Kidney tubule cell (primary cell): ENCODE measurements at places on chromosomes 6 and 20.

DNA sequence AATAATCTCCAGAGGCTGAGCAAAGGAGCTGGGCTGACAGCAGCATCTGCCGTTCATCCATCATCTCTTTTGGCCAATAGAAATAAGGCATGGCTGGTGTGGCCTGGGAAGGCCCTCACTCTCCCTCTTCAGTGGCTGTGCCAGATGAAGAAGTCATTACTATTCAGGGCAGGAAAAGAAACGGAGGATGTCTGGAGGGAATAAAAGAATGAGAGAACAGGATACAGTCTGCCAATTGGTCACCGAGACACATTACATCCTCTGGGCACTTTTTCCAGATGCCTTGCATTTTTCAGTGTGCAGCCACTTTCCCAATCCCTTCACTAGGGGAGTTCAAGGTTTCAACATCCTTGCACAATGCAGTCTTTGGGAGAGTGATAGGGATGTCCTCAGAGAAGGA, 32.2 kb upstream of the VGLL2 start:
- DNase-seq = no peak

- no peak for DNase-seq
Observed at GRCh38 chr6:100612094-100612493, 147.4 kb upstream of the SIM1 start.

- DNase-seq = no peak
Observed at GRCh38 chr20:54608943-54609342, 133.6 kb downstream of the DOK5 start.

DNA sequence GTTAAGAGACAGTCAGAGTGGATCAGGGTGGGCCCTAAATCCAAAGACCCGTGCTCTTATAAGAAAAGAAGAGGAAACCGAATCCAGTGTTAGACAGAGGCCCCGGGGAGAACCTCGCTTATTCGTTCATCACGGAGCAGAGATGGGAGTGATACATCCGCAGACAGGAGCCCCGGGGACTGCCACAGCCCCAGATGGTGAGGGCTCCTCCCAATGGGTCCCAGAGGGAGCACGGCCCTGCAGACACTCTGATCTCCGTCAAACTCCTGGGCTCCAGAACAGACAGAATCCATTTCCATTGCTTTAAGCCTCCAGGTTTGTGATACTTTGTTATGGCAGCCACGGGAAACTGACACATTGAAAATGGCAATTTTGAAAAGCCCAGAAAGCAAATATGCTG, 47.0 kb downstream of the CDH4 start:
- no peak for DNase-seq

GRCh38 chr20:57398231-57398821, 7.1 kb downstream of the RBM38 start:
- DNase-seq = no peak

DNA sequence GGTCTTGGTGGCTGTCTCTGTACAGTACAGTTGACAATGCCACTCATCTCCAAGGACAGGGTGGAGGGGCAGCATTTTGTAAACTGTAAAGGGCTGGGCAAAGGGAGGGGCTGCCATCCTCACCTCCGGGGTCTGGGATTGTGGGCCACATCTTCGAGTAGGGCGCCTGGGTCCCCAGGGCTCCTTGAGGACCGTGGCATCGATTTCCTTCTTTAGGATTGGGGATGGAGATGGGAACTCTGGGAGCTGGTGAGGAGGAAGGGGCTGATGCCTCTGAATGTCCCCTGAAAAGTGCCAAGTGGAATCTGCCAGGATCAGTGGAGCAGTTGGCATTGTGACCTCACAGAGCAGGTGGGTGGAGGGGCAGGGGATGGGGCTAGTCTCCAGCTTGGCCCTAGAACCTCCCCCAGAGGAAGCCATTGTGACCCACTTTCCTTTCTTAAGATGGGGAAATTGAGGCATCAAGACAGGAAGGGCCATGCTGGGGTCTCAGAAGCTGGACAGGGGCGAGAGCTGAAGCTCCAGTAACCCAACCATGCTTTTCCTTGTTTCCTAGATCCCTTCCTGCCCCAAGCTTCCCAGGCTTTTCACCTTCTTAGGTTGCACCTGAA, at the start of gene SUN5:
Gene SUN5 (minus strand): TSS at position 293 of the 611 bp plus-strand sequence. CDS start 93 bp downstream, at position 200.
- no peak for DNase-seq

DNA sequence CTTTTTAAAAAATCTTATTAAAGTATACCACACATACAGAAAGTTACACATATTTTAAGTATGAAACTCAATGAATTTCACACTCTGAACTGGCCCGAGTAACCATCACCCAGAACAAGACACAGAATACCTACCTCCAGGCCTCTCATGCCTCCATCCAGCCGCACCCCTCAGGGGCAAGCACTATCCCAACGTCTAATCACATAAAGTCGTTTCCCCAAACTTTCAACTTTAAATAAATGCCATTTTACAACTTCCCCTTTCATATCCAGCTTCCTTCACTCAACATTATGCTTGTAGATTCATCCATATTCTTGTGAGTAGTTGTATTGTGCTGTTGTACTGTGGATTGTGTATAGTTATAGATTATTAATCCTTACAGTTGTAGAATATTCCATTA, 539.1 kb downstream of the CD83 start:
- DNase-seq = no peak

GRCh38 chr20:58593880-58594638, 57.0 kb upstream of the STX16 start:
- DNase-seq = no peak

- peak; percentile 62 for DNase-seq
Observed at GRCh38 chr6:165231581-165232561, 77.5 kb downstream of the C6orf118 start.

GRCh38 chr20:51174536-51174935, 151.6 kb upstream of the KCNG1 start:
- no peak for DNase-seq

GRCh38 chr6:45514454-45515230, 136.9 kb upstream of the SUPT3H start:
- DNase-seq = peak; percentile 59

- no peak for DNase-seq
Observed at GRCh38 chr6:20789162-20789561, 254.9 kb downstream of the CDKAL1 start.

GRCh38 chr6:46051962-46052361, 36.3 kb upstream of the CLIC5 start:
- DNase-seq = no peak

DNA sequence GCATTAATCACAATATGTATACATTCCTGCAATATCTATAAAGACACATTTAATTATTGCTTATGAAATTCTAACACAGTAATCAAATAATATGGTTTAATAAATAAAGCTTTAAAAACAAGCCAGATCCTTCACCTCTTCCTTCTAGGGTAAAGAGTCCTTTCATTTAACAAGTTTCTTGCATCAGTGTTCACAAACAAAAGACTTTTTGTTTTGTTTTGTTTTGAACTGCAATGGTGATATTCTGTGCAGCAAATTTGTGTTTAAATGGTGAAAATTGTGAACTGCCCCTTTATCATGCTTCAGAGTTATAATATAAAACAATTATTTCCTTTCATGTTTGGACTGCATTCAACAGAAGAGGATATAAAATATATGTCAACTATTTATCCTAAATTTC, 177.3 kb downstream of the EPHA7 start:
- no peak for DNase-seq

DNA sequence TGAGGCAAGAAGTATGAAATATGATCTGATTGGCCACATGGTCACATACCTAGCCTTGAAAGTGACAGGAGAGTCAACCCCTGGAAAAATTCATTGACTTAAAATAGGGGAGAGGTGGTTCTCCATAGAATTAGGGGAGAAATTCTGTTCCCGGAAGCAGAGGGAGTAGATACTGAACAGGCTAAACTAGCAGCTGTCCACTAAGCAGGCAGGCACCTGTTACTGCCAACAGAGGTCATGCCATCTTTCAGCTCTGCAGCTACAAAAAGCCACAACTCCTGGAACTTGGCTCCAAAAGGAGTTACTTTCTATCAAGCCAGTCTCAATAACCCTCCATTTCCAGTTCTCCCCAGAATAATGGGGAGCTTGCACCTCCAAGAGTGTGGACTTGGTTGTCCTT, 352.5 kb downstream of the MAFB start:
- DNase-seq = no peak

GRCh38 chr6:106525107-106525881, 104.0 kb downstream of the RTN4IP1 start:
- no peak for DNase-seq

- DNase-seq = no peak
Observed at GRCh38 chr6:130105996-130106704, 87.8 kb downstream of the L3MBTL3 start.

GRCh38 chr6:88641178-88641903, 322.1 kb downstream of the RNGTT start:
- no peak for DNase-seq

GRCh38 chr6:20426177-20427082, 24.8 kb downstream of the E2F3 start:
- peak; percentile 80 for DNase-seq
